ENCODE measurements at places on chromosomes 1 and 21.

DNA sequence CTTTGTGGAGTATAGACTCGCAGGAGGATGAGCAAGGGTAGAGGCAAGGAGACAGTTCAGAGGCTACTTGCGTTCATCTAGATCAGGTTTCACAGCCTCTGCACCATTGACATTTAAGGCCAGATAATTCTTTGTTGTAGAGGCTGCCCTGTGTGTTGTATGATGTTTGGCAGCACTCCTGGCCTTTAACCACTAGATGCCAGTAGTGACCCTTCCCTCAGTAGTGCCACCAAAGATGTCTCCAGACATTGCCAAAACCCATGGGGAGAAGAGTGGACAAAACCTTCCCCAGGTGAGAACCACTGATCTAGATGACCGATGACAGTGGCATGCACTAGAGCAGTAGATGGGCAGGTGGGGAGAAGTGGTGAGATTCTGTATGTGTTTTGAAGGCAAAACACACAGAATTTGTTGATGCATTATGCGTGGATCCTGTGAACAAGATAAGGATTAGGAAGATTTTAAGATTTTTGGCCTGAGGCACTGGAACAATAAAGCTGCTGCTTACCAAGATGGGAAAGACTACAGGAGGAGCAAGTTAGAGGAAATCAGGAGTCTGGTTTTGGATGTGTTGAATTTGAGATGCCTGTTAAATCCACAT is 9.9 kb upstream of the COG2 start:
- DNase-seq, result no peak

- no peak for DNase-seq
Observed at GRCh38 chr1:47483651-47484050, 45.8 kb downstream of the FOXD2 start.

DNA sequence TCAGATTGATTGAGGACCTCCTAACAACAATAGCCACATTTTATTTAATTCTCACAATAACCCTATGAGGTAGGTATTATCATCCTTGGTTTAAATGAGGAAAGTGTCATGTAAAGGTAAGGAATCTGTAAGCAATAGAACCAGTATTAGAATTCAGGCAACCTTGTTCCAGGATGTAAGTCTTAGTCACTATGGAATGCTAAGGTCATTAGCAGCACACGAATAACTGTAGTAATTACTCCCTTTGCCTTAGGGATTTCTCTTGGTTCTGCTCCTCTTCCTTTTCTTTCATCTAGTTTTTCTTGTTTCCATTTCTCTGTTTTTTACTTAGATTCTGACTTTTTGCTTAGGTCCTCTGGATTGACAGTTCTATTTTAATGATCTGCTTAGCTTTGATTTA is 23.1 kb upstream of the ATP6V1G3 start:
- DNase-seq, result no peak

- DNase-seq, result no peak
Observed at GRCh38 chr1:60989749-60990713, 92.3 kb upstream of the NFIA start.

DNA sequence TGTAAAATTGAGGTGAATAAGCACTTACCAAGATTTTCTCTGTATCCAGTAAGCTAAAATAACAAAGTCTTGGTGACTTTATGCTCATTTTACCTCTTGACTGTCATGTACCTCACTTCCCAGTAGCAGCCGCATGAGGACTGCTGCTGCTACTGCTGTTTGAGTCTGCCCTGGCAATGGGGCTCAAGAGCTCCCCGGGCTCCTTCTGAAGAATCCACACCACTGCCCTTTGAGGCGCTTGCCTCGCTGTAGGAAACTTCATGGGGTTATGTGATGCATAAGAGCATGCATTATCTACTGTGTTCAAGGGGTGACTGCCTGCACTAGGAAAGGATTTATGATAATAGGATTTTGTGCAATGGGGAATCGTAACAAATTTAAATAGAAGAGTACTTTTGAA is 113.5 kb downstream of the NTNG1 start:
- no peak for DNase-seq

DNA sequence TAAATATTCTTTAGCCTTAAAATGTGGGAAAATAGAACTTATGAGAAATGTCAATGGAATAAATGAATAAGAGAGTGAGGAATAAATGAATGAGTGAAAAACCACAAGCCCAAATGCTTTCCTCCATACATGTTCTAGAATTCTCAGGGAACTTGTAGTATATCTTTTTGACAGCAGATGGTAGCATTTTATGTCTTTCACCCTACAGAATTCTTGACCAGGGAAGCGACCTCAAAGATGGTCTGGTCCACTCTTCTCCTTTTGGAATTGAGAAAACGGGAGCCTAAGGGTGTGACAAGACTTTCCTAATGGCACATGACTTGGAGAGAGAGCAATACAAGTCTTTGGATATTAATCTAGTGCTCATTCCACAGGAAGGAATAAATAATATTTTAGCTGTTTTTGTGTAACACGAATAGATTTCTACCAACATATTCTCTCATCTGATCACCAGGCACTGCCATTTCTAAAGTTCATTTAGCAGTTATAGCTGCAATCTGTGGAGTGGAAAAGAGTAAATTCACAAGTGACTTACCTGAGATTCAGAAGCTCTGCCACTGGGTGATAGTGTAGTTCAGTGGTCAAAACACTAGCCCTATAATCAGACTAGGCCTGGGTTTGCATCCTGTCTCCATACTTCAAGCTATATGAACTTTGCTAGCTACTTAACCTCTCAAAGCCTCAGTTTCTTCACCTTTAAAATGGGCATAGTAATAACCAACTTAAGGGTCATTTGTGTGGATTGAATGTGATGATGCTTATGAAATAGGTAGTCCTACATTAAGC is 15.0 kb upstream of the F5 start:
- no peak for DNase-seq

- DNase-seq, result no peak
Observed at GRCh38 chr1:62349470-62350233, 30.4 kb upstream of the KANK4 start.

DNA sequence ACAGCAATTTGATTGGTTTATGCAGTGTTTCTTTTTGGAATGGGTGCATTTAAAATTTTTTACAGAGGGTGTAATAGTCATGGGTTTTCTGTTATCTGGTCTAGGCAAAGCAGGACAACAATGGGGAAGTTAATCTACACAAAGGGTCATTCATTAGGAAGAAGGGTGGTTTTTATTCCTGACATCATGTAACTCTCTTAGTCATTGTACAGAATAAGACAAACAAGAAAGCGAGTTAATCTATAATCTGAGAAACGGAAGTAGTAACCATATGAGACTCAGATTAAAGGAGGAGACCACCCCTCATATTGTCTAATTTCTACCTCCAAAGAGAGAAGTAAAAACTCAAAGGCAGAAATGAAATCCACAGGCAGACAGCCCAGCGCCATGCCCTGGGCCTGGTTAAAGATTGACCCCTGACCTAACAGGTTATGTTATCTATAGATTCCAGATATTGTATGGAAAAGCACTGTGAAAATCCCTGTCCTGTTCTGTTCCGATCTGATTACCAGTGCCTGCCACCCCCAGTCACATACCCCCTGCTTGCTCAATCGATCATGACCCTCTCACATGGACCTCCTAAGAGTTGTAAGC is 10.5 kb upstream of the IFI6 start:
- no peak for DNase-seq

DNA sequence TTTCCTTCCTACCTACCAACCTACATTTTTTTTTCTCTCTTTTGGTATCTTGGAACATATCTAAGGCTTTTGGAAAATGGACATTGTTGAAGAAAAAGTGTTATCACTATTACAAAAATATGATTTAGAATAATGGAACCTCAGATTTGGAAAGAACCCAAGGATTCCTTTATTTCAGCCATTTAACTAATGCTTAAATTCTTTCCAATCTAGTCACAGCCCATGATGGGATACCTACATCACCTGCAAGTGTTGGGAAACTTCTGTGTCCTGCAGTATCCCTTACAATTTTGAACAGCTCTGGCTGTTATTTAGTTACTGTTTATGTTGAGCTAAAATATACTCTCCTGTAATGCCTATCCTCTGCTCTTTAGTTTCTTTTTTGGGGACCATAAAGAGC is 22.3 kb upstream of the APOBEC4 start:
- no peak for DNase-seq

DNA sequence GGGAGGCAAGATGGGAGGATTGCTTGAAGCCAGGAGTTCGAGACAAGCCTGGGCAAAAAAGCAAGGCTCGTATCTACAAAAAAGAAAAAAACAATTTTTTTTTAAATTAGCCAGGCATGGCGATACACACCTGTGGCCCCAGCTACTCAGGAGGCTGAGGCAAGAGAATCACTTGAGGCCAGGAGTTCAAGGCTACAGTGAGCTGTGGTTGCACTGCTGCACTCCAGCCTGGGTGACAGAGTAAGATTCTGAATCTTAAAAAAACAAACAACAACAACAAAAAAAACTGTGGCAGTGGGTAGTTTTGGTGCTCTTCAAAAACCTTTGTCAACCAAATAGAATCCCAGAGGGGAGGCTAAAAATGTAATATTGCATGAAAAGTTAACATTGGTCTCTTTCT is 734 bp downstream of the PTPN22 start:
- DNase-seq, result no peak

- no peak for DNase-seq
Observed at GRCh38 chr1:52179073-52179472, 37.2 kb downstream of the ZFYVE9 start.

DNA sequence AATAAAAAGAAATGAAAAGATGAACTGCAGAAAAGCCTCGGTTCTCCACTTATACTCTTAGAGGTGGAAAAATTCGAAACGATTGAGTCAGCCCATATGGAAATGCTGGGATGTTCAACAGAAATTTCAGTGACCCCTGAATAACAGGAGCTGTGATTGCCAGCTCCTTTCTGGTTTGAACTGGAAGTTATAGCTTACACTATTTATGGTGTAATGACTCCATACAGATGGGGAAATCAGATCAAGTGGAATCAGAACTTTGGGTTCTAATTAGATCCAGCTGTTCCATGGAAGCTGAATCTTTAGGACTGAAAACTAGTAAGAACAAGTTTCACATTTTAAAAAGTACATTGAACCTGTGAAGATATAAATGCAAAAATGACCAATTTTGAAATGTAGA is 569.3 kb upstream of the ZRANB2 start:
- DNase-seq, result no peak

DNA sequence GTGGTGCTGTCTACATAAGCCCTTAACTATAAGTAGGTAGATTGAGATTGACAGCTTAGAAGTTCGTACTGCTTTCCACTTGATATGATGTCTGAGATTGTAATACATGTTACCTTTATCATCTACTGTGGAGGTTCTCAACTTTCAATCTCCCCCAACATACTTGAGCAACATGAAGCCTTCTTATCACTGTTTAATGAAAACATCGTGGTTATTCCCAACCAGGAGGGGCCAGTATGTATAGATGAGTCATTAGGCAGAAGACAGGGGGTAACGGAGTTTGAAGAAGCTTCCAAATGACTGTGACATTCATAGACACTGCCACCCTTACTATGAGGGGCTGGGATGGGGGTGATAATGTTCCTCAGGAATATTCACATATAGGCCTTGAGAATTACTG is 36.0 kb downstream of the CENPF start:
- DNase-seq, result no peak

DNA sequence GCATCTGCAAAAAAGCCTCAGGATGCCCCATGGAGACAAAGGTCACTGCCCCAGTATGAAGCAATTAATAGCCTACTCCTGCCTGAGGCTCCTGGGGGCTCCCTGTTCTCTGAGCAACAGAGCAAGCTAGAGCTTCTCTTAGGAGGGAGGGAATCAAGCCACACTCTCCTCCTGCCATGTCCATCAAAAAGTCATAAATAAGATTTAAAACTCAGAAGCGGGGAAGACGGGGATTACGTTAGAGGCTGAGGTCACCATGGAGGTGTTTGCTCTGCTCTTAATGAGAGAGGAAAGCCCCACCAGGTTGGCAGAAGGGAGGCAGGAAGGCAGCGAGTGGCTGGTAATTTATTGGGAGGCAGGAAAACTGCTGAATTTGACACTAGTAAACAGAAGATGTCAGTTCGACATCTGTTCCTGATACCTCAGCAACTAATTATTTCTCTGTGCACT is 98.4 kb upstream of the TNR start:
- DNase-seq, result no peak

DNA sequence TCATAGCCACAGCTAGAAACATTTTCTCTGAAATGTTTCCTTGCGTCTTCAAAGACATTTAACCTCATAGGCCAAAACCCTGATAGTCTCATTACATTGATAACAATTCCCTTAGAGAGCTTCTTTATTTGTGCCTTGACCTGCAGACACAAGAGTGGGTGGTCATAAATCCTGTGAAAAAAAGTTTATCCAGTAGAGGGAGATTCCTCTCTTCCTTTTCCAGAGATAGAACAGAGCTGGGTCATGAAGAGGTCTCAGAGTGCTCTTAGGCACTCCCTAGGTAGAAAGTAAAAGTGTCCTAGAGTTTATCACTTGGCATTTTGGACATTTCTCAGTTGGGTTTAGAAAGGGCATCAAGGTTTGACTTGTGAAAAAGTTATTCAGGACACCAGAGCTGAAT is 426.1 kb downstream of the NUF2 start:
- DNase-seq, result no peak

- no peak for DNase-seq
Observed at GRCh38 chr1:163120372-163120771, 51.2 kb downstream of the RGS4 start.

- no peak for DNase-seq
Observed at GRCh38 chr21:36754241-36754898, 55.5 kb downstream of the SIM2 start.

GRCh38 chr1:14487671-14488070 is 110.8 kb upstream of the KAZN start:
- DNase-seq, result no peak

- no peak for DNase-seq
Observed at GRCh38 chr1:85864727-85865126, 156.5 kb upstream of the ZNHIT6 start.

- DNase-seq, result no peak
Observed at GRCh38 chr1:40553017-40553416, 21.6 kb downstream of the ZNF684 start.

GRCh38 chr1:39048745-39049370 is 22.7 kb downstream of the NDUFS5 start:
- no peak for DNase-seq

GRCh38 chr1:4149831-4150230 is 249.8 kb upstream of the C1orf174 start:
- no peak for DNase-seq

GRCh38 chr1:44693159-44693558 is 18.6 kb downstream of the ARMH1 start:
- DNase-seq, result no peak

GRCh38 chr21:41327753-41328152 is 11.2 kb downstream of the FAM3B start:
- no peak for DNase-seq

Data from activated CD8-positive, alpha-beta memory T cell treated with anti-CD3 and anti-CD28 coated beads for 1 hour (primary cell).